Inflammatory macrophage treated with lipopolysaccharide for 1 hour (primary cell): ENCODE measurements at places on chromosomes 6 and 20.

GRCh38 chr6:109445382-109445781 is 4.9 kb downstream of the SMPD2 start:
- no peak for DNase-seq

GRCh38 chr6:41957117-41957516 is 15.5 kb upstream of the CCND3 start:
- no peak for DNase-seq

DNA sequence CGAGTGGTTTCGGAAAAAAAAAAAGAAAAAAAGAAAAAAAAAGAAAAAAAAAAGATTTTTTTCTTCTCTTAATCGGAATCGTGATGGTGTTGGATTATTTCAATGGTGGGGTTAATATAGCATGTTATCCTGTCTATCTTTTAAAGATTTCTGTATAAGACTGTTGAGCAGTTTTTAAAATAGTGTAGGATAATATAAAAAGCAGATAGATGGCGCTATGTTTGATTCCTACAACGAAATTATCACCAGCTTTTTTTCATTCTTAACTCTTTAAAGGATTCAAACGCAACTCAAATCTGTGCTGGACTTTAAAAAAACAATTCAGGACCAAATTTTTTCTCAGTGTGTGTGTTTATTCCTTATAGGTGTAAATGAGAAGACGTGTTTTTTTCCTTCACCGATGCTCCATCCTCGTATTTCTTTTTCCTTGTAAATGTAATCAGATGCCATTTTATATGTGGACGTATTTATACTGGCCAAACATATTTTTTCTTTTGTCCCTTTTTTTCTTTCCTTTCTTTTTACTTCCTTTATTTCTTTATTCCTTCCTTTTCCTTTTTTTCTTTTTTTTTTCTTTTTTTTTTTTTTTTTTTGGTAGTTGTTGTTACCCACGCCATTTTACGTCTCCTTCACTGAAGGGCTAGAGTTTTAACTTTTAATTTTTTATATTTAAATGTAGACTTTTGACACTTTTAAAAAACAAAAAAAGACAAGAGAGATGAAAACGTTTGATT is 3.6 kb downstream of the SOX4 start:
- peak; percentile 59 for DNase-seq

GRCh38 chr6:11110921-11111768 is at the start of gene ERVFRD-1:
TSS of gene ERVFRD-1 (minus strand) at chr6:11111725. CDS start at chr6:11105310, 6,415 bp downstream.
- DNase-seq: no peak

GRCh38 chr20:51800060-51800871 is 2.1 kb downstream of the SALL4 start:
- no peak for DNase-seq

DNA sequence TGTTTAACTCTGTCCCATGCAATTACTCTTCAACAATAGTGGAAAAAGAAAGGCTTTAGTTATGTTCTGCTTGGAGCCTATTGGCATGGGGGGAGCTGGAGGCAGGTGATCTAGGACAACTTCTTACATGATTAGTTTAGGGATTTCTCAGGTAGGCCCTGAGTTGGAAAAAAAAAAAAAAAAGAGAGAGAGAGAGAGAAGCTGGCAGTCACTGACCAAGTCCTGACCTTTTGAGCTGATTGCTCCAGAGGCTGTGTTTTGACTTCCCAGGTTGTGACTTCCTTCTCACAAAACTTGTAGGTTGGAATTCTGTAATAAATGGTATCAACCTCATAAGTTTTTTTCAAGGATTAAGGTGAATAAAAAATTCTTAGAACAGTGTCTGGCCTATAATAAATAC is 7.8 kb downstream of the C6orf141 start:
- DNase-seq: no peak

DNA sequence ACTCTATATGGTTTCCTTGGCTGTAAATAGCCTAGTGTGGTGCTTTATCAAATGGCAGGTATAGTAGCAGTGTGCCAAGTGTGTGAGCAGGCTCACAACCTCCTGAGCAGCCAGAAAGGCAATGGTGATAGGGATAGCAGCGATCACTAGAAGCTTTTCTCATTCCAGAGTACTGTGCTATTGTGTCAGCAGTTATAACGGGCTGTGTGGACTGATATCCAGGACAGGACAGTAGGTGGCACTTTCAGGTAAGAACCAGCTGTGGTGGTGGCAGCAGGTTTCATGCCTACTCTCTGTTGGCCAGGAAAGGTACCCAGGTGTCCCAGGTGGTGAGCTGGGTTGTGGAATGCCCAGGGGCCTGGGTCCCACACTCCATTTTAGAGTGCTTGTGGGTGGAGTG is 448.8 kb upstream of the BTBD3 start:
- no peak for DNase-seq

DNA sequence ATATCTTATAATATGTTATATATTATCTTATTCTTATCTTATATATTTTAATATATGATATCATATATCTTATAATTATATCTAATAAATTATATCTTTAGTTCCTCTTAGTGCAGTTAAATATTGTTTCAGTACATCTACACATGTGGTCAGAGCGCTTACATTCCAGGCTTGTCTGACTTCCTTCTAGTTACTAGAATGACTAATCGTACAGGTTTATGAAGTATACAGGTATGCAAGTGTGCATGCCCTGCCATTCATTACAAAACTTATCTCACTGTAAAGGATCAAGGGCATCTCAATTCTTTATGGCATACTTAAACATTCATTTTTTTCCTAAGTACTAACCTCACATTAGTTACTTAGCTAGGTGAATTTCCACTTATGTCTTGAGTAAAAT is 1278.0 kb upstream of the MAP3K7 start:
- no peak for DNase-seq

- DNase-seq: no peak
These were observed 5.5 kb downstream of the SEC23B start for GRCh38 chr20:18513208-18513607.

GRCh38 chr20:24504331-24505285 is 35.2 kb downstream of the SYNDIG1 start:
- DNase-seq: no peak

GRCh38 chr6:36642913-36643817 is 35.3 kb upstream of the CDKN1A start:
- no peak for DNase-seq

DNA sequence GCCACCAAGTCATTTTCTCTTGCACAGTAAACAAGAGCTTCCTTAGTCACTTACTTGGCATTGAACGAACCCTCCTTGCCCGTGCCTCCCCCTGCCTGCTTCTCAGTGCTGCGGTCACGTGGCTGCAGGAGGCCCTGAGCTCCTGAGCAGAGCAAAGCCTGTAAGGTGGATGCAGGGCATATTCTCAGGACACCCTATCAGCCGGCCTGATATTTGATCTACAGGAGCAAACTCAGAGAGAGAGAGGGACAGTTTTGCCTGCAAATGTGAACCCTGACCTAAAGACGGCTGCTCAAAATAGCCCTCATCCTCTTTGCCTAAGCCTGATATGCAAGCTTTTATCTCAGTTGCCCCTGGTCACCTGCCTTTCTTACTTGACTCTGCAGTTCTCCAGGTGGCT is 93.0 kb upstream of the POPDC3 start:
- no peak for DNase-seq

GRCh38 chr20:47929368-47930115 is 144.3 kb upstream of the SULF2 start:
- DNase-seq: no peak

- no peak for DNase-seq
These were observed 51.6 kb upstream of the POU3F2 start for GRCh38 chr6:98782772-98783171.

- no peak for DNase-seq
These were observed 64.4 kb downstream of the HACE1 start for GRCh38 chr6:104795363-104795762.

GRCh38 chr6:149484733-149485700 is at the start of gene ZC3H12D:
TSS of gene ZC3H12D (minus strand) at chr6:149485014. CDS start at chr6:149474543, 10,471 bp downstream.
- DNase-seq: peak; percentile 58

- DNase-seq: no peak
These were observed 6.9 kb downstream of the TP53INP2 start for GRCh38 chr20:34710861-34711574.

DNA sequence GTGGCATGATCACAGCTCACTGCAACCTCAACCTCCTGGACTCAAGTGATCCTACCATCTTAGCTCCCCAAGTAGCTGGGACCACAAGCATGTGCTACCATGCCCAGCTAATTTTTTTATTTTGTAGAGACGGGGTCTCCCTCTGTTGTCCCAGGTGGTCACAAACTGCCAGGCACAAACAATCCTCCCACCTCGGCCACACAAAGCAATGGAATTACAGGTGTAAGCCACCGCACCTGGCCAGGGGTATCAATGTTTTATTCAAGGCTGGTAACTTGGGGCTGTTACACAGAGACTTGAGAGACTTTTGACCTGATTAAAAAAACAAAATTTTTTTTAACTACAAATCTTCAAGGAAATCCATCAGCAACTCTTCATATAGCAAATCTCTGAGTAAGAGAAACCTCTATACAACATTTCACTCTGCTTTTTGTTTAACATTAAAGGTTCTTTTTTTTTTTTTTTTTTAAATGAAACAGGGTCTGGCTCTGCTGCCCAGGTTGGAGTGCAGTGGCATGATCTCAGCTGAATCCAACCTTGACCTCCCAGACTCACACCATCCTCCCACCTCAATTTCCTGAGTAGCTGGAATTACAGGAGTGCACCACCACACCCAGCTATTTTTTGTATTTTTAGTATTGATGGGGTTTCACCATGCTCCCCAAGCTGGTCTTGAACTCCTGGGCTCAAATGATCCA is 5.9 kb downstream of the EIF2S2 start:
- DNase-seq: no peak

- no peak for DNase-seq
These were observed 150.9 kb downstream of the ARID1B start for GRCh38 chr6:156928126-156928525.

DNA sequence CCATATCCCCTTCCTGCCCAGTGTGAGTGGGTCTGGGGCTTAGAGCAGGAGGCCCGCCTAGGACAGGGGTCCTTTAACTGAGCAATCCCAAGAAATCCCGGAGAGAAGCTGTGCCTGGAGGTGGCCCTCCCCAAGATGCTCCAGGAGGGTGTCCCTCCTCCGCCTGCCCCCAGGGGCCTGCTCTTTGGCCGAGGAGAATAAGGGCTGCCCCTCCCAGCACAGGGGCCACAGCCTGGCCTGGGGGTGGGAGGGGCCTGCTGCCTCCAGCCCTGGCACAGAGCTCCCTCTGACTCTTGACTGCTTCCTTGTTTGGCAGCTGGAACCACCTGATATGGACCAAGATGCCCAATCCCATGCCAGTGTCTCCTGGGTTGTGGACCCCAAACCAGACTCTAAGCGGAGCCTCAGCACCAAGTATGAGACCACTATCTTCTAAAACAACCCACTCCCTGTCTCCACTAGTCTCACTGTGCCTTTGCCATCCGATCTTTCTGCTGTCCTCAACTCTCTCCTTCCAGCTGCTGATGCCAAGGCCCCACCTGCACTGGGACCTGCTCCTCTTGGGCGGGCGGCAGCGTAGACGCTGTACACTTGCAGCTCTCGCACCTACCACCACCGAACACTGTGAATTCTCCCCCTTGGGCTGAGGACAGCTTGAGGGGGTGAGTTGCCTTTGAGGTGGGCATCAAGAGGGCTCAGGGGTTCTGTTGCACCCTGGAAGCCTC is 54.3 kb downstream of the TCP11 start:
- no peak for DNase-seq

DNA sequence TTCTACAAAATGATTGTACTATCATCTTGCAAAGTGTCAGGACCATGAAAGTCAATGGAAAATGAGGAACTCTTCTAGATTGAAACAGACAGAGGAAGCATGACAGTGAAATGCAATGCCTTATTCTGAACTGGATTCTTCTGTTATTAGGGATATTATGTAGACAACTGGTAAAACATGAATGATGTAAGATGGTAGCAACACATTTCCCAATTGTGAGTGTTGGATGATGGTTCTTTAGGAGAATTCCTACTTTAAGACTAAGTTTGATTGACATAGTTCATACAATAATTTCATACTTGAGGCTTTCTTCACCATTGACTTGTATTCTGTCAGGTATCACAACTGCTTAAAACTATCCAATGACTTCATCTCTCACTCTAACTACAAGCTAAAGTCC is 4.5 kb downstream of the UBE3D start:
- DNase-seq: no peak

GRCh38 chr6:125571207-125571755 is 178.2 kb upstream of the HEY2 start:
- DNase-seq: no peak

- no peak for DNase-seq
These were observed 610 bp downstream of the ZNF217 start for GRCh38 chr20:53592992-53593465.

- no peak for DNase-seq
These were observed 14.4 kb upstream of the PLCB1 start for GRCh38 chr20:8117636-8118035.

- DNase-seq: no peak
These were observed 346.5 kb downstream of the CDH4 start for GRCh38 chr20:61598586-61598985.

DNA sequence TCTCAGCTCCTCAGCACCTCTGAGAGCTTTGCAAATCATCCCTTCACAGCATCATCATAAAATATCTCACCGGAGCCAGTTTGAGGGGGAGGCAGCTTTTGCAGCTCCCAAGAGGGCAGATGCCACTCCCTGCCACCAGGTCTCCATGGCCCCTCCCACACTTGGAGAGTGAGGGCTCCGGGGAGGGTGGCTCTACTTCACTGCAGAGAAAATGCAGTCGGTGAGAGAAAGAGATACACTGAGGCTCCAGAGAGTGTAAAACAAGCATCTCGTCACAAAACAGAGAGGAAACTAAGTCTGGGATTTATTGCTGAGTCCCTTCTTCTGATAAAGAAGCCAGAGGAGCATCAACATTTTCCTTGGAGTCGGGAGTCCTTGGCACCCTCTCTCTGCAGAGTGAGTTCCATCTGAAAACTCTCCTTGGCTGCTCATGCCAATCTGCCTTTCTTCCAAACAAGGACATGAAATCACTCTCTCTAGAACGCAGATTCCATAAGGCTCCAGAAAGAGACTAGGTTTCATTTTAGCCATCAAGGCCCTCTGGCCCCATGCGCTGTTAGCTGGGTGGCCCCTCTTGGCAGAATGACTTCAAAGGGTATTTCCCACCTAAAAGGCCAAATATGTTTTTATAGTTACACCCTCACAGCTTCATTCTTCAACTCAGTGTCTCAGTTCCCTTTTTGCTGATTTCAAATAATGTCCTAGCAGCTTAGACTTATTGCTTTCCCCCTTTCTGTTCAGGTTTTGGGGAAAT is 70.6 kb upstream of the F13A1 start:
- DNase-seq: peak; percentile 50

- peak; percentile 42 for DNase-seq
These were observed 191.6 kb downstream of the ADAT2 start for GRCh38 chr6:143258945-143259344.

- no peak for DNase-seq
These were observed 4.8 kb downstream of the SOX18 start for GRCh38 chr20:64044484-64045247.

- DNase-seq: no peak
These were observed 12.9 kb downstream of the PPP1R16B start for GRCh38 chr20:38818113-38819065.

GRCh38 chr20:37992802-37993409 is 40.4 kb downstream of the TTI1 start:
- peak; percentile 12 for DNase-seq

- no peak for DNase-seq
These were observed 401.0 kb downstream of the PAX1 start for GRCh38 chr20:22106308-22106938.
